ENCODE measurements at places on chromosomes 11 and 22. TPM values are rescaled to one million over a fixed set of nuclear protein-coding genes. Genes with fewer than 3 reads are reported as not detected.

DNA sequence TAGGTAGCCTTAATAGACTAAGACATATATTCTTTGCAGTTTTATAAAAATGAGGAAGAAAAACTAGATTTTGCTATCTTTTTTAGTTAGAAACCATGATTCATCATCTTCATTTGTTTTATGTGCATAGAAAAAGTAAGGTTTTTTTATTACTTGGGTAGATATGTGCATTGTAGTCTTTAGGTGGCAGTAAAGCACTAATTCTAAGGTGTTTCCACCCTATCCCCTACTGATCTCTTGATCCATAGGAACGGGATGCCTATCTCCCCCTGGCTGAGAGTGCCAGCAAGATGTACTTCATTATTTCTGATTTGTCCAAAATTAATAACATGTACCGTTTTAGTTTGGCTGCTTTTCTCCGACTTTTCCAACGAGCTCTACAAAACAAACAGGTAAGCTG lies 148.1 kb downstream of the DYNC2H1 start:
- H3K4me3 ChIP-seq = no peak overlapping the region
- no peak overlapping the region for H3K27ac ChIP-seq
- peaks cover 10% of the 10 kb centered on the region for H3K36me3 ChIP-seq
- H3K4me1 ChIP-seq = no peaks in the 10 kb centered on the region
- no peaks in the 10 kb centered on the region for H3K27me3 ChIP-seq
- DNase-seq = no peak

GRCh38 chr11:46649180-46649738 lies 31.9 kb downstream of the ATG13 start:
- DNase-seq = peak; percentile 81
- no peaks in the 10 kb centered on the region for H3K27me3 ChIP-seq
- peaks cover 75% of the 10 kb centered on the region for H3K36me3 ChIP-seq

- peaks cover 26% of the 10 kb centered on the region for H3K36me3 ChIP-seq
- no peak overlapping the region for H3K27ac ChIP-seq
- no peak for DNase-seq
- no peak overlapping the region for H3K4me3 ChIP-seq
Observed at GRCh38 chr11:64893194-64894069, 15.0 kb upstream of the EHD1 start.

DNA sequence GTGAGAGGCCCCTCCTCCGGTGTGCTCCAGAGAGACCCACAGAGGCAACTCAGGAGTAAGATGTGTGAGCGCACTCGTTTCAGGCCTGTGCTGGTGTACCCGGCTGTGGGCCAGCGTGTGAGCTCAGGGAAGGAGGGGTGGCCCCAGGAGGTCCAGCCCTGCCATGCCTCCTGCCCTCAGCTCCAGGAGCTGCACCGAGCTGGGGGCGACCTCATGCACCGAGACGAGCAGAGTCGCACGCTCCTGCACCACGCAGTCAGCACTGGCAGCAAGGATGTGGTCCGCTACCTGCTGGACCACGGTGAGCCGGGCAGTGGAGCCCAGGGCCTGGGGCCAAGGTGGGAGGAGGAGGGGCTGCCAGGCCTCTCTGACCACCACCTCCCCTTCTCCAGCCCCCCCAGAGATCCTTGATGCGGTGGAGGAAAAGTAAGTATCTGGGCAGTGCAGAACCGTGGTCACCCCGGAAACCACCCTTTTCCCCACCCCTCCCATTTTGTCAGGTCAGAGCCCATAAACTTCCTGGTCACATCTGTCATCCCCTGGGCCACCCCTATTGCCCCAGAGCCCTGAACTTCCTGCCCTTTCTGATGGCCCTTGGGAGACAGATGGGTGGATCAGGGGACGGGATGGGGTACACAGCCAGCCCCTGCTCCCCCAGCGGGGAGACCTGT lies 2.5 kb upstream of the MDK start:
- peaks cover 14% of the 10 kb centered on the region for H3K27me3 ChIP-seq
- peaks cover 37% of the 10 kb centered on the region for H3K36me3 ChIP-seq
- H3K4me1 ChIP-seq = peaks cover 7% of the 10 kb centered on the region
- peak overlapping the region; percentile 8 for H3K27ac ChIP-seq
- no peak overlapping the region for H3K4me3 ChIP-seq

DNA sequence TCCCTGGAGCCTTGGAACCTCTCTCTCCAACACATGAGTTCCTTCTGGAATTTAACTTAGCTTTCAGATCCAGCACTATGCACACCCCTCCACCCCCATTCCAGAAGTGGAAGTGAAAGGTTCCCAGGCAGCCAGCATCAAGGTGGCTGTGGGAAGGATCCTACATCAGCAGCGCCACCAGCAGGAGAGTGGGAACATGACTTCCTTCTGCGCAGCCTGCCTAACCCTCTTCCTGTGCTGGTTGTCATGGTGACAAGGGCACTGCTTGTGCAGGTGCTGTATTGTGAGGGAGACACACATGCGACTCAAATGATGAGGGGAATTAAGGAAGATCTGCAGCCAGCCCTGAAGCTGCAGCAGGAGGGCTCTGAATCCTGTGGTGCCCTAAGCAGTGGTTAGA lies 904.5 kb upstream of the API5 start:
- H3K27ac ChIP-seq = no peak overlapping the region
- no peaks in the 10 kb centered on the region for H3K36me3 ChIP-seq
- DNase-seq = no peak
- H3K4me3 ChIP-seq = no peak overlapping the region

GRCh38 chr11:91956711-91957110 lies 267.9 kb upstream of the FAT3 start:
- no peak overlapping the region for H3K4me3 ChIP-seq
- no peak overlapping the region for H3K27ac ChIP-seq
- H3K4me1 ChIP-seq = no peaks in the 10 kb centered on the region
- H3K27me3 ChIP-seq = no peaks in the 10 kb centered on the region
- no peaks in the 10 kb centered on the region for H3K36me3 ChIP-seq

DNA sequence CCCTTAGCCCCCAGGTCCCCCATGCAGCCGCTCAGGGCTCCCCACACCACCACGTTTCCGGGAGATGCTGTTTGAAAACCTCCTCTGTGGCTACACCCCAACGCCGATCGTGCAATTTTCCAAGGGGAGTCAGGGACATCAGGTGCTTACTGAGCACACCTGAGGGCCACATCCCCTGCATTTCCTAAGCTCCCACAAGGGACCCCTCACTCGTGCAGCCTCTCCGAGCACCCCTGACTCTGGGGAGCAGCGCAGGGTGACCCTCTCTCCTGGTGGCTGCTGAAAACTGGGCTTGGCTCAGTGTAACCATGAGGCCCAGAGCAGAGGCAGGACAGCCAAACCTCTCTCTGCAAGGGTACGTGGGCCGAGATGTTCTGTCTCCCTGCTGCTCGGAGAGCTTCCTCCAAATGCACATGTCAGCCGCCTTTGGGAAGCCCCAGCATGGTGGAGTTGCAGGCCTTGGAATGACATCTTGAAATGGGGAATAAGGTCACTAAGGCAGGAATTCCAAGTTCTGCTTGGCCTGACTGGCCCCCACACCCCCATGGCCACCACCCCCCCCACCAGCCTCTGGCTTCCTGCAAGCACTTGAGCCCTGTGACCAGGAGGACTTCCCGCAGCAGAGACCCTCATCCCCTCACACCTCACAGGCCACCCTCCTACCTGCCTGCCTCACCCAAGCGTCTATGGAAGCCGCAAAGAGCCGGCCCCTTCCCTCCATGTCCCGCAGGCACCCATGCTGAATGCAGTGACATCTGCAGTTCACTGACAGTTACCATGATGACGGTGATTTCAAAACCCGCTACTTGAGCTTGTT lies 257.4 kb downstream of the BRD1 start:
- H3K4me3 ChIP-seq = no peak overlapping the region
- no peaks in the 10 kb centered on the region for H3K36me3 ChIP-seq
- H3K27me3 ChIP-seq = no peaks in the 10 kb centered on the region
- H3K4me1 ChIP-seq = no peaks in the 10 kb centered on the region
- peak; percentile 19 for DNase-seq

DNA sequence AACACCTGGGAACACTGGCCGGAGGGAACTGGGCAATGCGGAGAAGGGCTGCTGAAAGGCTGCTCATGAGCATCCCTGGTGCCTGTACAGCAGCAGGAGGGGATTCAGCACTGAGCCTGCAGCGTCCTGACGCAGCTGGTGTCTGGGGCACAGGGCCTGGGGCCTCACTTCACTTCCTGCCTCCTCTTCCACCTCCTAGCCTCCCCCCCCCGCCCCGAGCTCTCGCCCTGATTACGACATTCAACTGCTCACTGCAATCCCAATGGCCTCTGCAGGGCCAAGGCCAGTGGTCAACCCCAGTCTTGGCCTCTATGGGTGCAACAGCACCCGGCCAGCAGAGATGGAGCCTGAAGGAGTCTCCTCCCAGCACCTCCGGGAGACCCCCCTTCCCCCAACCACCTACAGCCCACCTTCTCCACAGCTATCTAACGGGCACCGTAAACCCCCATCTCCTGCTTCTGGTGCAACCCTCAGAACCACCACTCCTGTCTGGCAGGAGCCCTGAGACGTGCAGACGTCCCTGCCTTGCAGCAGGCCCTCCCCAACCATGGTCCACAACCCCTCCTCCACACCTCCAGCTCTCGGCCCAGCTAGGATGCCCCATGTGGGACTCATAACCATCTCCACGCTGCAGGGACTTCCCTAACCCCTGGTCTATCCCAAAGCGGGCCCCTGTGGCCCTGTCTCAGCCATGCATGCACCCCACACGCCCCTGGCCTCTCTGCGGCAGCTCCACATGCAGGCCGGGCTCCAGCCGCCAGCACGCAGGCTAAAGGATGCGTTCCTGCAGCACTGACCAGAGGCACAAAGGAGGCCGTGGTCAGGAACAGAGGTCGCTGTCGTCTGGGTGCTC lies 38.2 kb downstream of the BRD1 start:
- H3K27ac ChIP-seq = peak overlapping the region; percentile 59

DNA sequence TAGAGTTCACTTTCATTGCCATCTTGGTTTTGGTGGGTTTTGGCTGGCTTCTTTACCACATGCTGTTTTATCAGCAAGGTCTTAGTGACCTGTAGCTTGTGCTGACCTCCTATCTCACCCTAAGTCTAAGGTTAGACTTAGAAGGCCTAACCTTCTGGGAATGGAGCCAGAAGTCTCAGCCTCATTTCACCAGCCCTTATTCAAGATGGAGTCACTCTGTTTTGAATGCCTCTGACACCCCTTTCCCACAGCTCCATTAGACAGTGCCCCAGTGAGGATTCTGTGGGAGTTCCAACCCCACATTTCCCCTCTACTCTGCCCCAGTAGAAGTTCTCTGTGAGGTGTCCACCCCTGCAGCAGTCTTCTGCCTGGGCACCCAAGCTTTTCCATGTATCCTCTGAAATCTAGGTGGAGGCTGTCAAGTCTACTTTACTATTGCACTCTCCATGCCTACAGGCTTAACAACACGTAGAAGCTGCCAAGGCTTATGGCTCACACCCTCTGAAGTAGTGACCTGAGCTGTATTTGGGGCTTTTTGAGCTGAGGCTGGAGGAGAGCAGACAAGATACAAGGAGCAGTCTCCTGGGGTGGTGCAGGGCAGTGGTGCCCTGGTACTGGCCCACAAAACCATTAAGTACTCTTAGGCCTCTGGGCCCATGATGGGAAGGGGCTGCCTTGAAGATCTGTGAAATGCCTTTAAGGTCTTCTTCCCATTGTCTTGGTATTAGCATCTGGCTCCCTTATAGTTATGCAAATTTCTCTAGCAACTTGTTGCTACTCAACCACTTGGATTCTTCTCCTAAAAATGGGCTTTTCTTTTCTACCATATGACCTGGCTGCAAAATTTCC lies 65.9 kb upstream of the SC5D start:
- H3K4me1 ChIP-seq = no peaks in the 10 kb centered on the region
- H3K27me3 ChIP-seq = no peaks in the 10 kb centered on the region
- H3K27ac ChIP-seq = no peak overlapping the region

DNA sequence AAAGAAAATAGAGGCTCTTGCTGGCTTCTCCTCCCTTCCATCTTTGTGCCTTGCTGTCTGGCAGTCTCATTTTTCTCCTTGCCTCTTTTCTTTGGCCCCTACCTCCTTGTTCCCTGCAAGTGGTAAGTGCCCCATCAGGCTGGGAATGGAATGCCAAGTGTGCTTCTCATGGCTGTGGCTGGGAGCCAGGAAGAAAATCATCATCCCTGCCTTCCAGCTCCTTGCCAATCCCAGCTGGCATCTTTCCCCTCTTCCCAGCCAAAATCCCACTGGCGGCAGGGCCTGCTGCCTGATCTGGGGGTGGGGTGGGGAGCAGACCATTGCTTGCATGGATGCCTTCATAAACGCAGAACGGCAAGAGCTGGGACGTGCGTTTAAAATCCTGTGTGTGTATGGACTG lies 27.0 kb upstream of the SLC25A18 start:
- H3K27me3 ChIP-seq = no peaks in the 10 kb centered on the region
- no peaks in the 10 kb centered on the region for H3K4me1 ChIP-seq
- DNase-seq = peak; percentile 85
- H3K36me3 ChIP-seq = no peaks in the 10 kb centered on the region

DNA sequence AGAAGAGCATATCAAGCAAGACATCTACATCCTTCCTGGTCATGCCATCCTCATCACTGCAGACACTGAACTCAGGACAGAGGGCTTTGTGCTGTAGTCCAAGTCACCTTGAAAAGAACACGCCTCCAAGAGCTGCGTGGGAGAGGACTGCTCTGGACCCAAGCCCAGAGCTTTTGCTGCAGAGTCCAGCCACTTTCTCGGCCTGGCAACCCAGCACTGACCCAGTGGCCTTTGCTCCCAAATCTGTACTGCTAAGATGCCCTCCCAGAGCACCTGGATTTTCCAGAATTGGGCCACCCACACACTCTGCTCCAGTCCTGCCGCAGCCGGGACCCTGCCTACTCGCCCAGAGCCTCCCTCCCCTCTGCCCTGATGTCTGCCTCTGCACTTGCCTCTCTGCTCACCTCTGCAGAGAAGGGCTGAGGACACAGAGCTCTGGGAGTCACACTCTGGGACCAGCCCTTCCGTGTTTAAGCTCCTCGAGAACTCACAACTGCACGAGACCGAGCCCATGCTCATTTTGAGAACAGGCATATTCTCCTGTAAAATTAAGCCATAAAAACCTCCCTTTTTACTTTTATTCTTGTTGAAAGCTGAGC lies 83.8 kb upstream of the CSNK2A3 start:
- no peak overlapping the region for H3K27ac ChIP-seq
- H3K36me3 ChIP-seq = peaks cover 7% of the 10 kb centered on the region
- no peaks in the 10 kb centered on the region for H3K4me1 ChIP-seq

- no peak overlapping the region for H3K4me3 ChIP-seq
- H3K27ac ChIP-seq = no peak overlapping the region
- no peaks in the 10 kb centered on the region for H3K27me3 ChIP-seq
Observed at GRCh38 chr11:112593440-112593839, 332.8 kb upstream of the PLET1 start.

- no peaks in the 10 kb centered on the region for H3K27me3 ChIP-seq
- no peak for DNase-seq
- no peaks in the 10 kb centered on the region for H3K36me3 ChIP-seq
- H3K4me3 ChIP-seq = no peak overlapping the region
- H3K4me1 ChIP-seq = no peaks in the 10 kb centered on the region
Observed at GRCh38 chr11:69253028-69253427, 40.9 kb upstream of the MYEOV start.

GRCh38 chr11:37560346-37560745 lies 962.3 kb upstream of the RAG2 start:
- H3K27ac ChIP-seq = no peak overlapping the region
- DNase-seq = no peak
- H3K27me3 ChIP-seq = no peaks in the 10 kb centered on the region
- H3K4me3 ChIP-seq = no peak overlapping the region
- no peaks in the 10 kb centered on the region for H3K36me3 ChIP-seq

The NXPE4 gene
- not detected for total RNA-seq

The KIAA1671 gene
- 79.0 TPM for total RNA-seq

The CAPRIN1 gene
- 155 TPM for total RNA-seq

The PNPLA3 gene
- not detected for total RNA-seq

The NAALAD2 gene
- total RNA-seq = not detected

The MYEOV gene
- total RNA-seq = not detected

The BCO2 gene
- total RNA-seq = not detected

The SLC15A3 gene
- 27.1 TPM for total RNA-seq

The PNPLA5 gene
- total RNA-seq = not detected

The UBQLNL gene
- total RNA-seq = not detected

The LZTR1 gene
- 72.8 TPM for total RNA-seq
